ENCODE measurements at places on chromosomes 16 and 17.

- no peak for DNase-seq
Observed at GRCh38 chr16:49599704-49600103, 226.1 kb downstream of the C16orf78 start.

DNA sequence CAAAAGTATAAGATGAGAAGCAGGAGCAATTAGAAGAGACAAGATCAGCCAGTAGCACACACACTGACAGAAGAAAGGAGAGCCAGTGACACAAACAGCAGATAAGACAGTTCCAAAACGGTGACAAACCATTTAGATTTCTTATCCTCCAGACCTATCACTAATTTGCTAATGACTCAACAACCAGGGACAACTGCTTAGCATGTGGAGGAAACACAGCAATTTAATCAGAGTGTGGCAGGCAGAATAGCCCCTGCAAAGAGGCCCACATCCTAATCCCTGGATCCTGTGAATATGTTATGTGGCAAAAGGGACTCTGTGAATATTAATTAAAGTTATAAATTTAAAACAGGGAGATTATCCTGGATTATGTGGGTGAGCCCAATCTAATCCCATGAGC lies 81.1 kb downstream of the CACNG1 start:
- no peak for DNase-seq

- DNase-seq = no peak
Observed at GRCh38 chr16:6643080-6643686, 689.5 kb upstream of the RBFOX1 start.

DNA sequence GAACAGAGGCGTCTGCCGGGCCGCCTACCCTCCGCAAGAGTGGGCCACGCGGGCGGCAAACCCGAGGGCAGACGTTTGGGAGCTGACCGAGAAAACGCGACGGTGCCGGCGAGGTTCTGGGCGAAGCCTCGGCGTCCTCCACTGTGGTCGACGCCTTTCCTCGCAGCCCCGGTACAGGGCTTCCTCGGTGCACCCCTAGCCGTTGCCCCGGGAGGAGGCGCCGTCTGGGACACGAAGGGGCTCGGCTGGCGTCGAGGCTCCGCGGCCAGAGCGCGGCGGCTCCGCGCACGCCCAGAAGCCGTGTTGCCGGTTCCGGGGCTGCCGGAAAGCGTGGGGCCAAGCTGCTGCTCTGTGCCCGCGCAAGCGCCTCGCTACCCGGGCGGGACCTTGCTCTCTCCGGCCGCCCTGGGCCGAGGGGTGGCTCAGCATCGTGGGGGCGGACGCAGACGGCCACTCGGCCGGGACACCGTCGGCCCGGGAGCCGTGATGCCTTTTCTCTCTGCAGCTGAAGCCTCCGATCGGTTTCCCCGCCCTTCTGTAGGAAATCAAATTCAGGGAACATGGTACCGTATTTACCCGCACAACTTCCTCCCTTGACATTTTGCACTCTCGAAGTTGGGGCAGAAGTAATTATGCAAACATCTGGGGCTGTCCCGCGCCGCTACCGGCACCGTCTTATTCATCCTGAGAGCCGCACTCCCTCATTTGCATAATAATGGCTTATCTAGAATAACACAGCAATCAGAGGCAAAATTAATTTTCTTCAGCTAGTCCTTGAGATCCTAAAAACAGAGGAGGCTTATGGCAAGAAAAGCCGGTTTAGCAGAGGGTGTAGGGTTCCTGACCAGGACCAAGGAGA lies 7.3 kb upstream of the CBX8 start:
- DNase-seq = peak; percentile 44
